ENCODE measurements at places on chromosomes 3 and 15.

- no peak for DNase-seq
These were observed 15.1 kb downstream of the PLSCR5 start for GRCh38 chr3:146589899-146590508.

DNA sequence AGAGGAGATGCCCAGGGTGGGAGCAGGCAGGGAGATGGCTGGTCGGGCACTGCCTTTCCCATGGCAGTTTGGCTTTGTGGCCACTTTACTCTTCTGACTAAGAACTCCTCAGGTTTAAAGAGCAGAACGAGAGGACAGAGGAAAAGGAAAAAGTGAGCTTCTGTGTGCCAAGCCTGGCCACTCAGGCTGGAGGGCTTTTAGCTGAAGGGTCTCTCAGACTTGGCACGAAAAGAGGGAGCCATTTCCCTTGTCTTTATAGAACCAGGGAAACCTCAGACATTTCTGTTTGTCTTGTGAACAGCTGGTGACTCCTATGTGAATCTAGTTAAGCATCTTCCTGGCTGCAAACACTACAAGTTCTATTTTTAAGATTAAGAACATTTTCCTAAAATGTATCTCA is 23.3 kb upstream of the PSMD6 start:
- no peak for DNase-seq

- DNase-seq, result no peak
These were observed 23.6 kb downstream of the MLH1 start for GRCh38 chr3:37016903-37017302.

- no peak for DNase-seq
These were observed 196.2 kb upstream of the NSMCE3 start for GRCh38 chr15:29465816-29466215.

DNA sequence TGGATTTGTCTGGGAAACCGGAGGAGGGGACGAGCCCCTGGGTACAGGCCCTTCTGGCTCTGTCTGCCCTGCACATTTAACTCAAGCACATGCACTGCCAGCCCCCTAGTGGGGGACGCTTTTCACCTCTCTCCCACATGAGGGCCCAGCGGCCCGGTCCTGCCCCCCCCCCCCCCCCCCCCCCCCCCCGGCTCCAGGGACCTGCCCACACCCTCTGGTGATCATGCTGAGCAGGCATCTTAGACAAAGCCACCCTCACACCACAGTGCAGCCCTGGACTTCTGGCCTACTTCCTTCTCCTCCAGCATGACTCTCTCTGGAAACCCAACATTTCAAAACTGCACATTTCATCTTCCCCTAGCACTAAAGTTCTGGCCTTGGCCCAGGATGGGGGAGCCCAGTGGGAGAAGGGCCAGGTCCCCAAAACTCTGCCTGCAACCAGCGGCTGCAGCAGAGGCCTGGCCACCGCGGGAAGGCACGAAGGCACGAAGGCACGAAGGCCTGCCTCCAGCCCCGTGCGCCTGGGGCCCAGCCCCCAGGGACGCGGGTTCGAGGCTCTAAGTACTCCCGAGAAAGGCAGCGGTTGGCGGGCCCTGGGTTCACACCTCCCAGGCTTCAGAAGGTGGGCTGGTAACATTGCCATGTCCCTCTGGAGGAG is 14.1 kb downstream of the KLF15 start:
- DNase-seq, result no peak

Measured in left renal cortex interstitium (tissue), 4 donors.